ENCODE measurements at places on chromosomes 4 and X. TPM values are rescaled to one million over a fixed set of nuclear protein-coding genes. Genes with fewer than 3 reads are reported as not detected.

The TRPC3 gene
- polyA plus RNA-seq = 0.04 TPM

The GABRA4 gene
- not detected for polyA plus RNA-seq

The TMEM154 gene
- 1.6 TPM for polyA plus RNA-seq

GRCh38 chrX:17328837-17329236 lies 46.2 kb upstream of the NHS start:
- no peak overlapping the region for H3K27ac ChIP-seq
- H3K36me3 ChIP-seq = no peaks in the 10 kb centered on the region
- H3K27me3 ChIP-seq = no peaks in the 10 kb centered on the region
- no peaks in the 10 kb centered on the region for H3K4me1 ChIP-seq
- no peak overlapping the region for H3K4me3 ChIP-seq
- no peak for DNase-seq

DNA sequence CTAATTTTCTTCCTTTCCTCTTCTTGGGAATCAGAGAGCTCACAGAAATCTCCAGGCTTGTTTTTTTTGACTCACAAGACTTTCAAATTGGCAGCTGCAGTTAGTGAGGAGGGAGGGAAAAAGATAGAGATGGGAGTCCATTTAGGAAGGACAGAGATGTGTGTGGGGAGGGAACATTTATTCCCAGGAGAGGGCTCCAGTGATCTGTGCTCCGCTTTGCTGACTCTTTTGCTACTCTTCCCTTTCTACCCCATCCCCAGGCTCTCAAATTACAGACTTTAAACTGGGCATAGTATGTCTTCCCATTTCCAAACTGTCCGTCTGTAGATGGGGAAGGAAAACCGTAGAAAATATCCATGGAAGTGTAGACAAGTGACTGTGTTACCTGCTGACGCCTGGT lies 39.1 kb upstream of the UCP1 start:
- H3K4me1 ChIP-seq = no peaks in the 10 kb centered on the region
- no peak for DNase-seq
- no peak overlapping the region for H3K4me3 ChIP-seq
- H3K27ac ChIP-seq = no peak overlapping the region
- peaks cover 7% of the 10 kb centered on the region for H3K27me3 ChIP-seq

The FUNDC1 gene
- polyA plus RNA-seq = 29.6 TPM

DNA sequence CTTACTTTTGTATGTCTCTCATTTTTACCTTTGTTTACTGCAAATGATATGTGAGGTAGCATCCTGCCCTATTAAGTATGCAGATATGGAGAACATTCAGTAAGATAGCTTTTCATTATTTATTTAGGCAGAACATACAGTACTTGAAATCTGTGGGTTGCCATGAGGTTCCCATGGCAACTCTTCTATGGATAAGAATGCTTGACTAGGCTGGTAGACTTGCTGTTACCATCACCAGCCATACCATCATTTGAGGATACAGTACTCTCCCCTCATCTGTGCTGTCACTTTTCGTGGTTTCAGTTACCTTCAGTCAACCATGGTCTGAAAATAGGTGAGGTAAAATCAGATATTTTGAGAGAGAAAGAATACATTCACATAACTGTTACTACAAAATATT lies 56.7 kb downstream of the NAF1 start:
- peaks cover 8% of the 10 kb centered on the region for H3K36me3 ChIP-seq
- no peak overlapping the region for H3K27ac ChIP-seq
- DNase-seq = no peak
- no peak overlapping the region for H3K4me3 ChIP-seq

DNA sequence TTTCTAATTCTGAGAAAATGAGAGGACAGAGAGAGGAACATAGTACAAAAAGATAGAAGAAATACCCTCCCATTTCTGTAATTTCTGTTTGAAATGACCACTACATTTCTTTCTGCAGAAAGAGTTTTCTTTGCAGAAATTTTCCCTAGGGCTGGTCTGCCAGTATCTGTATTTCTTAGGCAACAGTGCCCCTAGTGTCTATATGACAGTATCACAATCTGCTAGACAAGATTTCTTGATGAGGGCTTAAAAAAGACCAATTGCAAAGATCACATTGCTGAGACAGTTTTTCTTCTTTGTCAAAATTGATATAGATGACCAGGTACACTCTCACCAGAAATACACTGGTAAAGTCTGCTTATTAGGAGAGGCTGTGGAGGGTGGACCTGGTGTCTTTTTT lies 81.0 kb upstream of the ZDHHC15 start:
- H3K27ac ChIP-seq = no peak overlapping the region
- H3K4me3 ChIP-seq = no peak overlapping the region
- H3K4me1 ChIP-seq = no peaks in the 10 kb centered on the region
- H3K27me3 ChIP-seq = no peaks in the 10 kb centered on the region
